Fibroblast of pulmonary artery (primary cell): ENCODE measurements at places on chromosomes 4 and X.

GRCh38 chrX:118115953-118116712, 477 bp downstream of the KLHL13 start:
- DNase-seq, result no peak

DNA sequence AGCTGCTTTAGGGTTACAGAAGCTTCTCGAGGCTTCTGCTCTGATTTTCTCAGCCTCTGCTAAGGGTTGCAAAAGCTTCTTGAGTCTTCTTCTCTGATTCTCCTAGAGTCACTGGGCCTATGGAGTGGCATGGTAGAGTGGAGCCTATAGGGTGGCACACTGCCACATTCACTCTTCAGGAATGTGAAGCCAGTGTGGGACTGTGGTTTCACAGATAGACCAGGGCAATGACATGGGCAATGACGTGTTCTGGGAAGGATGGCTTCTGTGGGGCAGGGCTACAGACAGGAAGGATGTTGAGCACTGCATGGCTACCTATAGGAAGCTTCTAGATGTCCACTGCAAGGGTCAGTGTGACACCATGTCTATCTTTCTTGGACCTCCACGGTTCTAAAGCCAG, 11.0 kb upstream of the MAMLD1 start:
- no peak for DNase-seq

DNA sequence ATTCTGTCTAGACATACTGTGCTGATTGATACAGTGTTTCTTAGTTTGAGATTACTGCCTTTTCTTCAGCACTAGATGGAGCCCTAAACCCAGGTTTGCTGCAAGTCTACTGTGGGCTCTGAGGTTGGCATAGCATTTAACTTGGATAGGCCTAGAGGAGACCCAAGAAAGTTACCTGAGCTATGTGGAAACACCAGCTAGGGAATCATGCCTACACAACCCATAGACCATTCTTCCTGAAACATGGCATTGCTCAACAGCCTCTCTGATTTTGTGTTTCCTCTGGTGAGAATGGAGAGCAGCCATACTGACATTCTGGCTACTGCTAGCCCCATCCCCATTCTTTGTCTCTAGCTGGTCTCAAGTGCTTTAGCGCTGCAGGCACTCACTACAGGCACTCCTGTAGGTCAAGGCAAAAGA, 287.7 kb upstream of the PCDH18 start:
- DNase-seq, result peak; percentile 79

- DNase-seq, result no peak
Measured at GRCh38 chr4:125992891-125993290, 678.1 kb downstream of the FAT4 start.

DNA sequence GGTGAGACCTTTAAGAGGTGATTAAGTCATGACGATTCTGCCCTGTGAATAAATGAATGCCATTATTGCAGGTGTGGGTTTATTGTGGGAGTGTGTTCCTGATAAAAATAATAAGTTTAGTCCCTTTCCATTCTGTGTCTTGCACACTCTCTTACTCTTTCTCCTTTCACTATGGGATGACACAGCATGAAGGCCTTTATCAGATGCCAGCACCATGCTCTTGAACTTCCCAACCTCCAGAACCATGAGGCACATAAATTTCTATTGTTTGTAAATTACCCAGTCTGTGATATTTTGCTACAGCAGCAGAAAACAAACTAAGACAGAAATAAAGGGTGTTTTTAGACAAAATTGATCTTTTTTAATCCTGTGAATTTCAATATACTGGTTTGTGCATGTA, 10.5 kb downstream of the SFRP2 start:
- no peak for DNase-seq

- no peak for DNase-seq
Measured at GRCh38 chr4:183392377-183392776, 52.1 kb upstream of the CDKN2AIP start.

DNA sequence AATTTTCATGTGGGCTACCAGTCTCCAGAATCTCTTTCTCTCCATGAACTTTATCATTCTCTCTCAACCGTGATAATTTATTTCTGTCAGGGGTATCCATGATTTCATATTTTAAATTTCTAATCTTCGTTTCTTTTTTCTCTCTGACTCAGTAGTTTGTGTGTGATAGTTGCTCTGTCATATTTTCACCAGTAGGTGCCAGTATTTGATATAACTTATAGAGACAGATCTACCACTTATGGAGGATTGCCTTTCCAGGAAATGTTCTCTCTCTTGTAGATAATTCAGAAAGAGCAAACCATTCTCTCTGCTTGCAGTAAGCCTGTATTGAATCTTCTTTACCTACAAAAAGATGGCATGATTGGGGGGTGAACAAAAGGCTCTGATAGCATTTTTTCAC, 79.3 kb upstream of the DYNLT3 start:
- peak; percentile 70 for DNase-seq

- no peak for DNase-seq
Measured at GRCh38 chrX:73977542-73978169, 326.3 kb upstream of the ZCCHC13 start.

DNA sequence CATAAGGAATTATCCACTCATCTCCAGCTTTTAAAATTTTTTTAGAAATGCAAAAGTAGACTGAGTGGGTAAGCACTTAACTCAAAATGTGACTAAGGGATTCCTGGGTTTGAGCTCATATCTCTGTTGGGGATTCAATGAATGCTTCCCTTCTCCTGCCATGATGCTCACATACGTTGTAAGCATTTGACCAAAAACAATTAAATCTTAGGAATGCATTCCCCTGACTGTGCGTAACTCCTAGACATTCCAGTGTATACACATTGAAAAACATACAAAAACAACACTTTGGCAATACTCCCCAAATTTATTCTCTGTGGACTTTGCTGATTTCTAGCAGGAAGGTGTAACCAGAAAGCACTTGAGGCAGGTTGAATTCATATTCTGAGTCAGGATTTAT, 29.8 kb downstream of the SPANXA2 start:
- DNase-seq, result peak; percentile 7

GRCh38 chrX:20654596-20655106, 387.9 kb upstream of the RPS6KA3 start:
- no peak for DNase-seq

- DNase-seq, result no peak
Measured at GRCh38 chr4:36374836-36375511, 93.6 kb downstream of the DTHD1 start.

DNA sequence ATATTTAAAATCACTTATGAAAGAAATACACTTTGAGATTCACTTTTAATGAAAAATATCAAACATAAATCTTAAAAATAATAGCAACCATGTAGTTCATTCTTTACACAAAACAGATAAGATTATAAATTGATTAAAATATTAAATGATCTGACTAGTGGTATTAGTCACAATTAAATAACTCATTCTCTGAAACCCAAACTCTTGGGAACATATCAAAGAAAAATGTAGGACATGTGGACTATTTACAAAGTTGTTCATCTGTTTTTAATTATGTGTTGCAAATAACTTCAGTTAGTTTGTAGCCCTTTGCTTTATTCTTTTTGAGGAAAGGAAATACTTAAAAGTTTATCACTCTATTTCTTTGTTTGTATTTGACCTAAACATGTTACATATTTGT, 9.5 kb upstream of the GUCY1A1 start:
- DNase-seq, result no peak

DNA sequence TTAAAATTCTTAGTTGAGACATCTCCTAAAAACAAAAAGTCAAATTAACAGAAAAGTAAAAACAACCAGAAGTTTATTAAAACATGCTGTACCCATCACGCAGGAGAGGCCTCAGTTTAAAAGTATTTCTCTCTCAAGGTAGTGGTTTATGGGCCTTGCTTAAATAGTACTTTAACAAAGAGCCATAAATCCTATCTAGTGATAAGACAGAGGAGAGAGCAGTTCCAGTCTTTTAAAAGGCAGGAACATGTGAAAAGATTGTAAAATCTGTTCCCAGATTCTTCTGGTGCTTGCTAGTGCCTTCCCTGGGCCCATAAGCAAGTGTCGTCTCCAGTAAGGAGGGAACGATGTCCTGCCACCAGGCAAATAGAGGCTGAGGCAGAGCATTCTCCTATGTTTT, 476.3 kb upstream of the ADGRL3 start:
- DNase-seq, result no peak

GRCh38 chrX:44675362-44676024, 132.8 kb upstream of the FUNDC1 start:
- peak; percentile 88 for DNase-seq

GRCh38 chr4:170497112-170497511, 407.4 kb upstream of the AADAT start:
- no peak for DNase-seq

DNA sequence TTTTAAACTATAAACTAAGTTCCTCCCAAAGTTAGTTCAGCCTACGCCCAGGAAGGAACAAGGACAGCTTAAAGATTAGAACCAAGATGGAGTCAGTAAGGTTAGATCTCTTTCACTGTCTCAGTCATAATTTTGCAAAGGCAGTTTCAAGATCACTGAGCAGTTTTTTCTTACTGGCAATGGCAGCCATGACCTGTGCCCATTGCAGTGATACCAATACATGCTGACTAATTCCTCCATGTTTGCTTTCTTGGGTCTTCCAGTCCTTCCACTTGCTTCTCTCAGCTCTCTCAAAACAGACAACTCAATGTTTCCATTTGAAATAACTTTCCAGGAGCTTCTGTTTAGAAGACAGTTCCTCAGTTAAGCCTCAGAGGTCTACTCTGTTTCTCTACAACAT, 79.5 kb downstream of the PCDH18 start:
- no peak for DNase-seq

DNA sequence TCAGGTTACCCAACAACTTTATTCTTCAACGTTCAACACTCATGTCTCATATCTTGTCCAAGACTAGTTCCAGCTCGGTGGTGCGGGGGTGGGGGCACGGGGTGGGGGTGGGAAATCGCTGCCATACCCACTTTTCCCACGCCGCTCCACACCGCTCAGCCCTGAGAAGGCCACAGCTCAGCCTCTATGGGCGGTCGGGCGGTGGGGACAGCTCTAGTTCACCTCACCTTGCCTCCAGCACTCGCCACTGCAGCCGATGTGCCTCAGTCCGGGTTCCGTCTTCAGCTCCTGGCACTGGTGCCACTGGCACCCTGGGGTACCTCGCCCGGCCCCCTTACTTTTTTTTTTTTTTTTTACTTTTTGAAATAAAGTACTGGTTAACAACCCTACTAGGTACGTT, 522.2 kb downstream of the PCDH19 start:
- no peak for DNase-seq

GRCh38 chrX:55522596-55523276, 33.1 kb upstream of the USP51 start:
- no peak for DNase-seq

- peak; percentile 95 for DNase-seq
Measured at GRCh38 chr4:38678078-38678477, 14.1 kb downstream of the KLF3 start.

DNA sequence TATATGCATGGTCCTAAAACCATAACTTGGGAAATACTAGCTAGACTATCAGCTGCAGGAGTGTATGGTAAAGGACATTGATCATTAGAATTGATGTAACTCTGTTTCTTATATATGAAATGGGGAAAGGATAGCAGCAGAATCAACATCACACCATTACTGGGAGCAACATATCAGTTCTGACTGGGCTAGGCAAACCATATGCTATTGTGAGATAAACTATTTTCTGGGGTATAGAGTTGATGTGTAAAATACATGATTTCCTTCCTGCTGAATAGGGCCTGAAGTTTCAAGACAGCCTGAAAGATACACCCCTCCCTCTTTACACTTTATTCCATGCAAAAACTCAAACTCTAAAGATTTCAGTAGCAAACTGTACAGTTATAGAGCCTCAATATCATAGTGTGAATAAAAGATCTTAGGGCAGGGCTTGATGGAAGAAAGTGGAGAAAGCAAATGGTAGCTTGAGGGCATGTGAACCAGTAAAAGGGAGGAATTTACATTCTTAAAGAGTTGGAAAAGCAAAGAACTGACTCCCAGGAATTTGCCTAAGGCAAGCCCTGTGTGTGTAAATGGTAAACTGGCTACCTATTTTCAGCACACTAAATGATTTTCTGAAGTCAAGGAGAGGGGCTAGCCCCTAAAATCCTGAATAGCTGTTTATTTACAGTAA, 404.1 kb downstream of the MAPK10 start:
- no peak for DNase-seq

DNA sequence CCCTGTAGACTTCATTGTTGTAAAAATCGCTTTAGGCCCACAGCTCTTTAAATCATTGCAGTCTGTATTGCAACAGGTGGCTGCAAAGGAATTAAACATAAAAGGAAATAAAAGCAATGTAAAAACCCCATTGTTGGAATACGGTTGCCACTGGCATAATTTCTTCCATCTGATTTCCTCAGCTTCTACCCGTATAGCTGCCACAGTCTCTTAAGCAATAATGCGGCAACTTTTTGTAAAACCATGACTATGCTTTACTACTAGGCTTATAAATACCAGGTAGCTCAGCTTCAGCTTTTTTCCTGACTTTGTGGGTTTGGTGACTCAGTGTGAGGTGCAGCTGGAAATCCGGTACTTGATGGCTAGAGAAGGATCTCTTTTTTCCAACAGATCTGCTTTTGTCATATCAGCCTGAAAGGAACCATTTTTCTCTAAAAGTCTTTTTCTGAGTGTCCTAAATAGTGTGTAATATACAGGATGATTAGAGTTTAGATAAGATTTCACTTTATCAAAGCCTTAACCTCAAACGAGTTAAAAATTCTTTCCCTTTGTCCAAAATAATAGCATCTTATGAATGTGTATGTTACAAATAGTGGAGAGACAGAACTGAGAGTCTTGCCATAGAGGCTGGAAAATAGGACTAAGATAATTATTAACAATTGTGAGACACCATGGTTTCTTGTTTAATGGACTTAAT, 268.0 kb downstream of the ADGRL3 start:
- DNase-seq, result peak; percentile 45

DNA sequence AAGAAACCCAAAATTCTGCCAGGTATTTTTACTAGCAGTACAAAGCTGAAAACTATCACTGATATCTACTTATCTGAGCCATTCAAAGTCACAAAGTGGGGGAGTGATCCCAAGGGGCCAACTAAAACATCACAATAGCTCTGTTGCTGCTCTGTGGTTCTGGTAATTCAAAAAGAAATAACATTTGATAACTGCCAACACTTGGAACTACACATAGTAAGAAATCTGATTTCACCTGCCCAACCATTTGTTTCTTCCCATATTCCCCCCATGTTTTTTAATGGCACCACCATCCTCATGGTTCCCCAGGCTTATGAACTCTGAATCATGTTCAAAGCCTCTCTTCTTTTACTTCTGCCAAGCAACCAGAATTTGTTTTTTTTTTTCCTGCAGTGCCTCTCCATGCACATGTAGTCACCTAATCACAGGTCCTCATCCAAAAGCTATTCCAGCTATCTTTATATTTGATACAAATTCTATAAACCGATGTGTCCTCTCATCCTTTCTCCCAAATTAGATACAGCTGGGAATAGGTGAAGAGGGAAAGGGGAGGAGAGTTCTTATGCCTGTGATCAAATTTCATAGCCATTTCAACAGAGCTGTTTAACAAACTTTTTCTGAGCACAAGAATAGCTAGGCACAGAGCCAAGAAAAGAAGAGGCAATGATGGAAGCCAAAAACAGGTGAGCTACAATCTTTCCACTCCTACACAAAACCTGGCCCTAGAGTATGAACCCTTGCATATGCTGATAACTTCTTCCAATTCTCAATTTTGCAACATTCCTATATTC, 7.7 kb downstream of the AMMECR1 start:
- DNase-seq, result no peak
